Activated naive CD4-positive, alpha-beta T cell (primary cell): ENCODE measurements at places on chromosomes 7 and 10.

- no peak for DNase-seq
Measured at GRCh38 chr10:100568912-100569311, 33.2 kb downstream of the HIF1AN start.

DNA sequence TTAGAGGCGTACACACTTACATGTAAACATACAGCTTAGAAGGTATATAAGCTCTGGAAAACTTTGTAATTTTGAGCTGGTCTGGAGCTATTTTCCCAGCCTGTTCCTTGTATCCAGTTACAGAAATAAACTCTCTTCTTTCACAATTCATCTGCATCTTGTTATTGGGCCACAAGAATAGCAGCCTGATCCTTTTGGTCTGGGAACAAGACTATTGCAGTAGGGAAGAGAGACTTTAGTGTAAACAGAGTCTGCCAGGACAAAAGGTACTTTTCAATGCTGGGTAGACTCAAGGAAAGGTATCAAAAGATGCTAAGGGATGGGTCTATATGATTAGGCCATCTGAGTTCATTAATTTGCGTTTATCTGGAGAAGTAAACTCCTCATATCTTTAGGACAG is 728.3 kb downstream of the TYW1 start:
- no peak for DNase-seq

GRCh38 chr10:94409021-94409657 is 6.8 kb downstream of the TBC1D12 start:
- DNase-seq: no peak

DNA sequence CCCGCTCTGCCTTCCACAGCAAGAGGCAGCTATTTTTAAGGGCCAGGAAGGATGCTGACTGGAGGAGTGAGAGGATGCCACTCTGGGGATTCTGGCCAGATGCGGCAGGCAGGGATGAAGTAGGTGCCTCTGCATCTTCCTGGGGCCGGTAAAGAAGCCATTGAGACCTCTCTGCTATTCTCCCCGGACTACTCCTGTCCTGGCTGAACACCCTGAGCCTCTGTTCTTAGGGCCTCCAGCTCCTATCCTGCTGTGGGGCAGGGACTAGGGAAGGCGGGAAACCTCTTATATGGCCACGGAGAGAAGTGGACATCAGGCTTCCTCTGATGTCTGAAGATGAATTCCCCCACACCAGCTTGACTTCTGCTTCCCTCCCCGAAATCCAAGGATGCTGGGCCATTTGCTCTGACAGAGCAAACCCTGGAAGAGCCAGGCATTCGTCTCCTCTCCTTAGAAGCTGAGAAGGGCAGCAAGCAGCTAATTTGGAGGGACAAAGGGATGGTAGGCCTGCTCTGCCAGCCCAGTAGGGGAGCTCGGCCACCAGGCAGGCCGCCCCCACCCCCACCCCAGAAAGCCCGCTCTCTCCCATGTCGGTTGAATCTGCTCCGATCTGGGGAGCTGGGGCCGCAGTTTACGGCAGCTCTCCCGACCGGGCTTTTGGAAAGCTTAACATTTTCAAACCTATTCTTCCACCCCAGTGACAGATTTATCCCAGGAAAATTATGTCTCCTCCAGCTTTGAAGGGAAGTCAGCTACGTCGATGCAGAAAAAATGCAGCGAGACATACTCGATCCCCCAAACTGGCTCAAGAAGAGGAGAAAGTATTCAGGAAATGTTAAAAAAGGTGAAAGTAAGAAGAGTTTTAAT is 2.8 kb downstream of the FGF8 start:
- no peak for DNase-seq

DNA sequence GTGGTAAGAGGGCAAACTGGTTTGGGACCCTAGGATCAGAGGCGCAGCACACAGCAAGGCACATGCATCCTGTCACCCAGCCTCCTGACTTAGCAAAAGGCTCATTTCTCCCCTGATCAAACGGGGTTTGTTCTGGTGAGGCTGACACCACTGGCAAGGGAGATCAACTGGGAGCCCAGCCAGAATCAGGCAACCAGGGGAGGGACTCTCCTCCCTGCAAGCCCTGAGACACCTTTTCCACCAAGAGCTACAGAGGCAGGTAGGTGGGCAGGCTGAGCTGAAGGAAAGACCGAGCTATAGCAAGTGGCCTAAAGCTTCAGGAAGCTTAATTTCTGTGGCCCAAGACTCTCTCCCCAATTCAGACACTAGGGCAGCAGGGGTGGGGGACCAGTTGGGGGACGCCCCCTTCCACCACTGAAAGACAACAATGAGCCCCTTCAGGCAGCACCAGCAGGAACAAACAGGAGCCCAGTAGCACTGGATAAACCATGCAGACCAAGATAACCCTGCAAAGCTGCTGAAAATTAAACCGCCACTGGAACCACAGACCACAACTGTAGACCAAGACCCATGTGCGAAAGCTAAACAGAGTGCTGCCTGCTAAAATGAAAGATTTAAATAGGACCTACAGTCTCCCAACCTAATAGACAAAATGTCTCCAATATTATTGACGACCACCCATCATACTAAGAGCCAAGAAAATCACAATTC is 27.1 kb upstream of the SAR1A start:
- no peak for DNase-seq

DNA sequence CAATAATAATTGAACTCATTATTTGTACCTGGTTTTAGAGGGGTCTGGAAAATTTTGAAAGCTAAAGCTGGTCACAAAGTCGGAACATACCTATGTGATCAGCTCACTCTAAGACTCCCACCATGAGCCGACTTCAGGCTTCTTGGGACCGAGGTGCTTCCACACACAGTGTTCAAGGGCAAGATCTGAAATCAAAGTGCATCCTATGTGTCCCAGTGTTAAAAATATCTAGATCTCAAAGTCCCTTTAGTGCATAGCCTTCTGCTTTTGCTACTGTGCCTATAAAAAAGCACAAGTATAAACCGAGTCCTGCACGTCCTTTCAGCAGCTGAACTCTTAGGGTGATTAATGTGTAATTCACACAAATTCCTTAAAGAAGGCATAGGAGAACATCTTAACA is 43.5 kb upstream of the FXYD4 start:
- DNase-seq: no peak

DNA sequence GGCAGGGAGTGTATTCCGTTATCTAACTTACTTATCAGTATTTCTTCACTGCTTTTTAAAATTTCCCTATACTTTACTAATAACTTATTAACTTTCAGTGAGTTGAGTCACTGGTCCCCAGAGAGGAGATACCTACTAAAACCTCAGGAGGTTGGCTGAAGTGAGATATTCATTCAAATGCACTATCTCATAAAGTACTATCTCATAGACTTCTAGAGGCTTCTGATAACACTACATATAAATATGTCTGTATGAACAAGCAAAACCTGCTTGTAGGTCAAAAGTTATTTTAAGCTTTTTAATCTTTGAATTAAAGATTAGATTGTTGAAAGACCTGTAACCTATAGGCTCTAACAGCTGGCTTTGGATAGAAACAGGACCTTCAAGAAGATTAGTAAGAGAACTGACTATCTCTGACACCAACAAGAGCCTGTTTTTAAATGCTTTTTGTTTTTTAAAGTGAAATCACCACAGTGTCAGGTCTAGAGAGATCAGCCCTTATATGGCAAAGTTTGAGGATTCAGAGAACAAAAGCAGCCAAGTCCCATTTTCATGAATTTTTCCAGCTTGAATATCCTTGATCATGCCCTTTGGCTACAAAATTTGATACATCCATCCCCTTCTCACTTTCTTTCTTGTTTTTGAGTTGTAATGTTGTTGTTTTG is 242.2 kb downstream of the ARL4A start:
- DNase-seq: no peak

DNA sequence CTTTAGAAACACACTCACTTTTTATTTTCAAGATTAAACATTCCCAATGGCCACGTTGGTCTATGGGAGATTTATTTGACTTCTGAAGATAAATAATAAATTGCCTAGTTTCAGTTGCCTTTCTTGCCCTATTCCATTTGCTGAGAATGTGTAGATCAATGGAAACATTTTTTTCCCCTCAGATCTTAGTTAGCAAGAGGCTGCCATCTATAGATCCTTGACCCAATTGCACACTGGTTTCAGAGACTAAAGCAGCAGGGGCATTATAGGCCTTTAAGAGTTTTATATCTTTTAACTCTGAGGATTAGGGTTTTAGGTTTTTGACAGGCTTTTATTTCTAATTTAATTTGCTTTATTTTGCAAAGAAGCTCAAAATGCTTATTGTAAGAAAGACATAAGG is 163.2 kb upstream of the GPR26 start:
- DNase-seq: no peak

- DNase-seq: no peak
Measured at GRCh38 chr7:22363756-22364422, 6.9 kb upstream of the RAPGEF5 start.

GRCh38 chr10:132401401-132402118 is 4.6 kb downstream of the PWWP2B start:
- DNase-seq: no peak

- DNase-seq: no peak
Measured at GRCh38 chr10:128854204-128854603, 612.8 kb upstream of the MGMT start.

GRCh38 chr7:155578016-155578415 is 31.7 kb upstream of the CNPY1 start:
- no peak for DNase-seq

DNA sequence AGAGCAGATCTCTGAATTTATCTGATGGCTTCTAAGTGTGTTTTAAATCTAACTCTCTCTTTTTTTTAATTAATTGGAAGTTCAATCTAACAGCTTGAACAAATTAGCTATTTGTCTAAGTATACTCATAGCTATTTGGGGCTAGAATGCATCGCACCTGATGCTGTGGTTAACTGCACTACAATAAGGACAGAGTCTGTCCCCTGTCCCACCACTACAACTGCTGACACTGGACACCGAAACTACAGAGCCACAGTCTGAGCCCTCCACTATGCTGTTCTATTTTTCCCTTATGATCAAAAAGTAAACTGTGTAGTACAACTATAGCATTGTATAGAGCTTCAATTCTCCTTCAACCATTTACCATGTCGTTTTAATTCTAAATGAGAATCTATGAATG is 89.4 kb upstream of the AHR start:
- no peak for DNase-seq

GRCh38 chr7:107563081-107563774 is 492 bp downstream of the COG5 start:
- DNase-seq: no peak

- no peak for DNase-seq
Measured at GRCh38 chr10:43619368-43619767, 13.1 kb downstream of the ZNF485 start.

DNA sequence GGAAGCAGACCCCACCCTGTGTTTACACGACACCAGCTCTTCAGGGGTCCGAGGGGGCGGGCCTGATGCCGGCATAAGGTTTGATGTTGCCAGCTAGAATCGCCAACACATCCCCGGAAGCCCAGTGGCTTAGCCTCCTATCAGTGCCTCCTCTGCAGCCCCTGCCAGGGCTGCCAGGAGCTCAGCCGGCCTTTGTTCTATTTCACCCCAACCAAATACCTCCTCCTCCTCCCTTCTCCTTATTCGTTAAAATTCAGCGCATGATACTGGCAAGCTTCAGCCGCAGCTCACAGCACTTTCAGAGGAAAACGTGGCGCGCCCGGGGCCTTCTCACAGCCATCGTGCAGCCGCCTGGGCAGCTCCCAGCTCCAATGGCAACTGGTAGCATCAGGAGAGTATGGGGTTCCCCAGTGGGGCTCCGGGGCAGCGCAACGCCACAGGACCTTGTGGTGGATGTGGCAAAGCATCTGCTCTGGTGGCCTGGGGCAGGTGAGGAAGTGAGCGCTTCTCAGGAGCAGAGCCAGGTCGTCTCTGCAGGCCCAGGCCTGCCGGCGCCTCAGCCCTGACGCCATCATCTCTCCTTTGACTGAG is 176.4 kb upstream of the RHEB start:
- no peak for DNase-seq

- no peak for DNase-seq
Measured at GRCh38 chr10:124160176-124160575, 66.8 kb upstream of the CHST15 start.

GRCh38 chr10:32190890-32191491 is 134.8 kb upstream of the KIF5B start:
- no peak for DNase-seq
